SJCRH30 (cell line): ENCODE measurements at places on chromosomes 1 and 21. TPM values are rescaled to one million over a fixed set of nuclear protein-coding genes. Genes with fewer than 3 reads are reported as not detected.

DYNLT4 gene
- total RNA-seq, result not detected in 2 replicates

DNA sequence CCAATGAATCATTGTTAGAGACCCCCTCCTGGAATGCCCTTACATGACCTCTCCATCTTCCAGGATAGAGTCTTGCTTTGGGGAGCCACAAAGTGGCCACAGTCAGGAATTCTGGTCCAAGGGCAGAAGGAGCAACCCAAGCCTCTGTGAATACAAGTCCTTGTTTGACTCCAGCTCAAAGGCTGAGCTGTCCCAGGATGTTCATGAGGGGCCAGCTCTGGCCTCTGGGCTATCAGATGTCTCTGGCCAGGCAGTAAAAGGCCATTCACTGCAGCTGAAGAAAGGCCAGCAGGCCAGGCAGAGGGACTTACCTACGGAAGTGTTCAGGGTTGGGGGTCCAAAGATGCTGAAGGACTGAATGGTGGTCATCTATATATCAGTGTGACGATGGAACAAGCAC, 98.3 kb upstream of the IPO9 start:
- no peak for DNase-seq
- no peak overlapping the region for H3K27ac ChIP-seq
- no peak overlapping the region for H3K4me3 ChIP-seq
- no peaks in the 10 kb centered on the region for H3K27me3 ChIP-seq
- peaks cover 2% of the 10 kb centered on the region; the same call in 1 of the 2 replicates for H3K36me3 ChIP-seq
- H3K4me1 ChIP-seq, result peaks cover 41% of the 10 kb centered on the region

DNA sequence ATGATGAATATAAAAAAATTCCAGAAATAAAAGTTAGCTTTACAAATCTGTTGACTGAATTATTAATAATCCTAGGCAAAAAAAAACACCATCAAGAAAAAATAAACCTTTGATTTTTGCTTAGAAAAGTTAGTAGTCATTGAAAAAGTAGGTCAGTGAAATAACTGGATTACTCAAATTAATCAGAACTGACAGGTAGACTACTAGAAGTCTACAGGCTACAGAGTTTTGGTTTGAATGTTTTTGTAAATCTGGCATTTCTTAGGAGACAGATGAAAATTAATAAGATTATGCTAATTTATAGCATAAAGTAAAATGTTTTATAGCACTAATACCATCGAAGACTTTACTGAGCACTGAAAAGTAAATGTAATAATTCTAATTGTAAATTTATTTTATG, 511.9 kb downstream of the PTPRC start:
- no peak overlapping the region for H3K4me3 ChIP-seq
- H3K36me3 ChIP-seq, result no peaks in the 10 kb centered on the region
- H3K4me1 ChIP-seq, result no peaks in the 10 kb centered on the region

DNA sequence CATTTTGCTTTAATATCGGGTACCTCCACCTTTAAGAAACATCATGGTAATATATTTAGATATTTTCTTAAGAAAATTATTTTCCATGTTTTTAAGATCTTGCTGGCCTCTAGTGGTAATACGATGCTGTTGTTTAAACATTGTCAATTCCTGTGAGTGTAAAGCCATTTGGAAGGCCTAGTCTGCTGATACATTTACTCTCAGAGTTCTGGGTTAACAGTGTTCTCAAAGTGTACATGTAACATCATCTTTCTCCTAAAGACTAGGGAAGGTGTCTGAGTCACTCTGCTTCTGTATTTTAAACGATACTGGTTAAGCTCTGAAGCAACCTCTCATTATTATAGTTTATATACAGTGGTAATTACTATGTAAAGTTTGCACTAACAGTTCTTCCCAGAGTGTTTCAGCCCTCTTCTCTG, 189.1 kb downstream of the RASAL2 start:
- H3K4me1 ChIP-seq, result peaks cover 3% of the 10 kb centered on the region; the same call in 1 of the 2 replicates
- no peak overlapping the region for H3K27ac ChIP-seq
- H3K4me3 ChIP-seq, result no peak overlapping the region
- H3K27me3 ChIP-seq, result no peaks in the 10 kb centered on the region
- no peak for DNase-seq

- no peaks in the 10 kb centered on the region for H3K36me3 ChIP-seq
- no peak overlapping the region for H3K4me3 ChIP-seq
- no peak for DNase-seq
- no peak overlapping the region for H3K27ac ChIP-seq
- no peaks in the 10 kb centered on the region for H3K27me3 ChIP-seq
Observed at GRCh38 chr21:41251961-41252642, 64.5 kb upstream of the FAM3B start.

DNA sequence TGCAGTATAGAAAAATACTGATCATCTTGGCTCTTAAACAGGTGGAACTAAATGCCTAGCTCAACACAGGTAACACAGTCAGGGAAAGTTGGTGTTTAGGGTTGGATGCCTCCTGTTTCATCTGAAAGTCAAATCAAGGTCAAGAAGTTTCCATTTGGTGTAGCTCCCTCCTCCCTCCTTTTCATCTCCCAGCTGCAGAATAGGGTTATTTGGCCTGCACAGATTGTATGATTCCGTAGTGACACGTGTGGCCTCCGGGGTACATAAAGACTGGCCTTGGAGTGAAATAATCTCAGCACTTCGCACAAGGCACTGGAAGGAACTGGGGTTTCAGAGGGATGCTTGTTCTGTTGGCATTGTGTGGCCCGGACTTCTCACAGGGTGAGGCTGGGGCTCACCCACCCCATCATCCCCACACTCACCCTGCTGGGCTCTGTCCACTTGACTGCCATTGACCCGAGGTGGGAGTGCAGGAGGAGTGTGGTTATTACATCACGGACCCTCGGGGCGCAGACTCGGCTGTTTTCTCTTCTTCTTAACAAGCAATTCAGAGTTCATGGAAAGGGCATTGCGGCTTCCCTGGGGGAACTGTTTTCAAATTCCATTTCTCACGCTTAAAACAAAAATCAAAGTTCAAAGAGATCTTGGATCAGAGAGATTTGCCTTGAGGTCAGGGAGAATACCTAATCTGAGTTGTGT, 18.4 kb downstream of the IGSF5 start:
- H3K27ac ChIP-seq, result no peak overlapping the region
- H3K4me1 ChIP-seq, result peaks cover 5% of the 10 kb centered on the region; the same call in 1 of the 2 replicates
- DNase-seq, result peak; percentile 41
- no peak overlapping the region for H3K4me3 ChIP-seq
- peaks cover under 1% of the 10 kb centered on the region; the same call in 1 of the 2 replicates for H3K27me3 ChIP-seq
